ENCODE measurements at places on chromosomes 11 and 22. TPM values are rescaled to one million over a fixed set of nuclear protein-coding genes. Genes with fewer than 3 reads are reported as not detected.
A peak's percentile ranks its signal among the peaks of the same experiment; 100 is the strongest.

The AHNAK gene
- total RNA-seq, result 550 TPM

The C11orf87 gene
- not detected for total RNA-seq

DNA sequence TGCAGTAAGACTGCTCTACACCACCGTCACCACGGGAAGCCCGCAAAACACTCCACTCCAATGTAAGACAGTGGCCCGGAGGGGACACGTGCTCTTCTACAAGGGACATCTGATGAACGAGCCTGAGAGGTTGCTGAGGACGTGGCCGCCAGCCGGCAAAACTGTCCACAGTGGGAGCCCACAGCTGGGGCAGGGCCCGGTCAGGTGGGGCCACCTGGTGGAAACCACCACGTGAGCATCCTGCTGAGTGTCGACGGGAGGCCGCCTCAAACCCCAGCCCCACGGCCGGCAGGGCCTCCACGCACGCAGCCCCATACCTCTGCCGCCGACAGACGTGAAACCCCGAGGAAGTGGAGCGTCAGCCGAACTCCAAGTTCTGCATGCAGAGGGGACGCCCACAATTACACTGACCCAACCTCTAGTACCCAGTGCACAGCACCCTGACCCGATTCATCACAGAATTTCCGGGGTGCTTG, 42.6 kb downstream of the BRD1 start:
- no peak for DNase-seq

The PLET1 gene
- total RNA-seq, result not detected

- no peak for DNase-seq
These were observed 103.5 kb downstream of the WT1 start for GRCh38 chr11:32331792-32332191.

GRCh38 chr11:57568330-57568766, 876 bp upstream of the UBE2L6 start:
- DNase-seq, result no peak

GRCh38 chr22:31526270-31526669, 29.9 kb downstream of the SFI1 start:
- DNase-seq, result no peak

DNA sequence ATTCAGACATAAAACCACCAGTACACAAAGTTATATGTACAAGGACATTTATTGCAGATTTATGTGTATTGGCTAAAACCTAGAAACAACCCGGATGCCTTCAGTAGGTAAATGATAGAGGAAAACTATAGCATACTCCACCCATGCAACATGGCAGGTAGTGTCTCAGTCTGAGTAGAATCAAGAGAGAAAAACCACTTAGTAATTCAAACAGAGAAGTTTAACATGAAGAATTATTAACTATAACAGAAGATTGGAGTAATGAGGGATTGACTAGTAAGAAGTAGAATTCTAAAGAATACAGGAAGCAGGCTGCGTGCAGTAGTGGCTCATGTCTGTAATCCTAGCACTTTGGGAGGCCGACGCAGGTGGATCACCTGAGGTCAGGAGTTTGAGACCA, 16.2 kb upstream of the SPTY2D1 start:
- DNase-seq, result no peak

GRCh38 chr11:19345848-19346681, 105.3 kb upstream of the E2F8 start:
- DNase-seq, result peak; percentile 61

- DNase-seq, result no peak
These were observed 29.2 kb downstream of the GGTLC2 start for GRCh38 chr22:22673628-22674027.

- DNase-seq, result no peak
These were observed 24.3 kb upstream of the KCNQ1OT1 start for GRCh38 chr11:2724104-2724503.

The MTFP1 gene
- 1.8 TPM for total RNA-seq

DNA sequence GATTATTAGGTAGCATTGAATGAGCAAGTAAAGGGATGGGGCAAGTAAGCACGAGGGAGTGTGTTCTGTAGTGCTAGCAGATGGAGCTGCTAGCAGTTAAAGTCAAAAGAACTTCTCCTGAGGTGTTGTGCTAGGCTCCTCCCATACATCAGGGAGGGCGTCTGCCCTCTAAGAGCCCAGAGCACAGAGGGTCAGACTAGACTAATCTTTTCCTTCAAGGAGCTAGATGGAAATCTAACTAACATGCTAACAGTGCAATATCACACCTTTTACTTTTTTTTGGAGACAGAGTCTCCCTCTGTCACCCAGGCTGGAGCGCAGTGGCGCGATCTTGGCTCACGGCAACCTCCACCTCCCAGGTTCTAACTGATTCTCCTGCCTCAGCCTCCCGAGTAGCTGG, 3.2 kb upstream of the PLA2G6 start:
- no peak for DNase-seq

- DNase-seq, result no peak
These were observed 17.6 kb upstream of the FADD start for GRCh38 chr11:70185348-70186055.

The OR8U1 gene
- total RNA-seq, result not detected

GRCh38 chr11:119782739-119783072, 53.7 kb upstream of the NECTIN1 start:
- DNase-seq, result no peak

DNA sequence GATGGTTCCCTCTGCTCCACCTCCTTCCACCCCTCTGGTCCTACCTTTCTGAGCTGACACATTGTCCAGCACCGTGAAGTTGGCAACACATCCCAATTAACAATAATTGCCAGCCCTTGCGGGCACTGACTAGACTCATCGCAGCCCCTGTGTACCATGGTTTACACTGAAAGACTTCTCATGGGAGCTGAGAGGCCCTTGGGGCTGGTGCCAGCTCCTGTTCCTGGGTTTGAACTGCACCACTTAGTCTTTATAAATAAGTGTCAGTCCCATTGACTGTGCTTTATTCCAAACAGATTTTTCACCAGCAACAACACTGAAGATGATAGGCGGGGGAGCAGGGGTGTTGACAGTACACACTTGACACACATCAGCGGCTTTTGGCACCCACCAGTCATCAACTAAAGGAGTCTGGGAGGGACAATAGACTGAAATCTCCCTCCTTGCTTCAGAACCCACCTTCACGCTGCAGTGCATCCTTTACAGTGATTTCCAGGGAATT, 447.3 kb downstream of the NTM start:
- no peak for DNase-seq

The KCNQ1OT1 gene
- total RNA-seq, result 2.3 TPM

The DUSP8 gene
- total RNA-seq, result 1.5 TPM

- DNase-seq, result peak; percentile 40
These were observed 86.3 kb downstream of the CCDC83 start for GRCh38 chr11:85941380-85941973.

GRCh38 chr11:118912742-118913410, 12.8 kb downstream of the BCL9L start:
- DNase-seq, result peak; percentile 58

GRCh38 chr11:41868606-41869005, 409.2 kb upstream of the LRRC4C start:
- DNase-seq, result no peak

DNA sequence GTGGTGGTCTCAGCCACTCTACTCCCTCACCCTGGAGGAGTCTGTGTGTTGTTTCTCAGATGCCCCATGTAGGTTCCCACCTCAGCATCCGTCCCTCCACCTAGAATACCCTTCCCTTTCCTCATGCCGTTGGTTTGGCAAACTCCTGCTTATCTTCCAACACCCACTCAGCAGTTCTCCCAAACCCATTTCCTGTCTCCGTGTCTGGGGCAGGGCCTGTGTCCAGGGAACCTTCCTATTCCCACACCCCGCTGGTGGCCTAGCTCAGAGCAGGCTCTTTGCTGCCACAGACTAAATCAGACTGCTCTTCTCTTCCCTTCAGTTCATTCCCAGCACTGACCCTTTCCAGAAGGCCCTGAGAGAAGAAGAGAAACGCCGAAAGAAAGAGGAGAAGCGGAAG, 7.5 kb upstream of the SREBF2 start:
- no peak for DNase-seq

The KRTAP5-8 gene
- total RNA-seq, result not detected

- DNase-seq, result no peak
These were observed 602 bp upstream of the AQP11 start for GRCh38 chr11:77589181-77589520.

- no peak for DNase-seq
These were observed 390.1 kb upstream of the B3GAT1 start for GRCh38 chr11:134802116-134802515.

DNA sequence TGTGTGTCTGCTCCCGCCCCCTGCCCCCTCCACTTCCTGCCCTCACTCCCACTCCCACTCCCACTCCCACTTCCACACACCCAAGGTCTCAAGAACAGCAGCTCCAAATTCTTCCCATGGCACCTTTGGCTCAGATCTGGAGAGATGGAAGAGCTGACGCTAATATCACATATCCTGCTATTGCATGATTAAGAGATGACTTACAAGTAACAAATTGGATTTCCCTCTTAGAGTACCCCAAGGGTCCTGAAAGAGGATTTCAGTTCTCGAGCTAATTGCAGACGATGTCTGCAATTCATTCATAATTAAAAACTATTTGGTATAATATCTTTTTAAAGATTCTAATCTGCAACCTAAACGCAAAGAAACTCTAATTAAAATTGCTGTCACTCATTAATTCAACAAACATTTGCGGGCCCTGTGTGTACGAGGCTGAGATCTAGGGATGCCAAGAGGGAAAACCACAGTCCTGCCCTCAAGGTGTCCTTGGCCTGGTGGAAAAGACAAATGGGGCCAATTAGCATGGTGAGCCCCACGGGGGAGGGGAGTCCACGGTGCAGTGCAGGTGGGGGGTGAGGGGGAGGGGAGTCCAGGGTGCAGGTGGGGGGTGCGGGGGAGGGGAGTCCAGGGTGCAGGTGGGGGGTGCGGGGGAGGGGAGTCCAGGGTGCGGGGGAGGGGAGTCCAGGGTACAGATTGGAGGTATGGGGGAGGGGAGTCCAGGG, 50.3 kb downstream of the CELSR1 start:
- no peak for DNase-seq

GRCh38 chr11:27718863-27719545, 18.7 kb upstream of the BDNF start:
- peak; percentile 73 for DNase-seq

GRCh38 chr11:57786436-57786835, 24.8 kb downstream of the CTNND1 start:
- no peak for DNase-seq

GRCh38 chr22:41377846-41378245, 3.9 kb upstream of the TEF start:
- no peak for DNase-seq

GRCh38 chr22:49629586-49630447, 197.9 kb downstream of the BRD1 start:
- peak; percentile 58 for DNase-seq

DNA sequence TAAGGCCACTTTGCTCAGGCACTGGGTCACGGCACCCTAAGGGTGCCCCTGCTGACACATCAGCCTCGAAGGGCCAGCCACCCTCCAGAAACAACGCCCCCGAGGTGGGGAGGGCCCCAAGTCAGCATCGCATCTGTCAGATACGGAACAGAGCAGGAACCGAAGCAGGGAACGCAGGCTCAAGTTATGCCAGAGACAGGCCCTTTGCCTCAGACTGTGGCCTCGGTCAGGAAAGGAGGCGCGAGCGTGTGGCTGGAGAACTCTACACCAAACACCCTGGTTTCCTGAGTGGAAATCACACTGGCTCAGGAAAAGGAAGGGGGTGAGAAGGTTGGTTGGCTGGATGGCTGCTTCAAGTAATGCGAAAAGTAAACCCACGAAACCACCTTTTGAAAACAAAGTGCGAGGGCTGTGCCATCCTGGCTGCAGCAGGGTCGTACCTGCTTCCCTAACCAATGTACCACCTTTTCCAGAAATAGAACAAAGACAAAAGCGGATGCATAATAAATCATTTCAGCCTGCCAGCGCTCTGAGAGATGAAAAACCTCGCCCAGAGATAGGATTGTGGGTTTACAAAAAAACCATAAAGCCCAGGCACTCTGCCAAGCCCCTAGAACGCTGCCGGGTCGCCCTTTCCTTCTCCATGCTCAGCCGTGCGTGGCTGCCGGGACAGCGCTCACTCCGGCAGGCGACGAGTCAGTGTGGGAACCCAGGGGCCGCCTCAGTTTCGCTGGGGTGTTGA, 38.6 kb downstream of the TRMU start:
- no peak for DNase-seq

GRCh38 chr11:67648796-67649613, 1.5 kb downstream of the ACY3 start:
- DNase-seq, result no peak

The NAALADL1 gene
- not detected for total RNA-seq

The HBG2 gene
- not detected for total RNA-seq

DNA sequence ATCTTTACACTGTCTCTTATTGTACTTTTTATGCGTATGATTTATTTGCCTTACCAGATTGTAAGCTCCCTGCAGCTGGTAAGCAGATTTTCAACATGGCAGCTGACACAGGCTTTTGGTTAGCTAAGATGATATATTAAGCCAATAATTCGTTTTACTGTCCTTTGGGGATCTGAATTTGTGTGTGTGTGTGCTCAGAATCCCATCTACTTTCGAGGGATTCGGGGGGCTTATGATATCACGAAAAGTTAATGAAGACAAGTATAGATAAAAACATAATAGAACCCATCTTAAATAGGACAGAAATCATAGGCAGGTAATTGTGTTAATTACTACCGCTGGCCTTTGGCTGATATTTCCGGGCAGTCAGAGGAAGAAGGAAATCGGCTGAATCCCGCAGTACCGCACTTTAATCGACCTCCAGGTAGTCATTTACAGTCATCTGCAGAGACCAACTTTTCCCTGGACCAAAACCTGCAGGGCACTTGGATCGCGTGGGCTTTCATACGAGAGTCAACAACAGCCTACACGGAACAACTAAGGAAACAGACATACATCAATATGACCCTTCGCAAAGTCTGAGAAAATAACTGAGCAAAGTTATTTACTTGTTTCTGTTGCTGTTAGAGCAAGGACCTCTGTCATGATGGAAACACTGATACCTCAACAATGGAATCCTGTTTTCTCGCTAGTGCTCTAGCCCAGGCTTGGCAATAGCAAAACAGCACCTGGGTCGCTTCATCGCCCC, 802 bp downstream of the KBTBD3 start:
- peak; percentile 24 for DNase-seq

The PLAAT5 gene
- total RNA-seq, result not detected

The OPCML gene
- total RNA-seq, result not detected

The ELFN2 gene
- total RNA-seq, result not detected

All from stomach (tissue), 19 donors.